ENCODE measurements at places on chromosomes 1 and 21.
A peak's percentile ranks its signal among the peaks of the same experiment; 100 is the strongest.

DNA sequence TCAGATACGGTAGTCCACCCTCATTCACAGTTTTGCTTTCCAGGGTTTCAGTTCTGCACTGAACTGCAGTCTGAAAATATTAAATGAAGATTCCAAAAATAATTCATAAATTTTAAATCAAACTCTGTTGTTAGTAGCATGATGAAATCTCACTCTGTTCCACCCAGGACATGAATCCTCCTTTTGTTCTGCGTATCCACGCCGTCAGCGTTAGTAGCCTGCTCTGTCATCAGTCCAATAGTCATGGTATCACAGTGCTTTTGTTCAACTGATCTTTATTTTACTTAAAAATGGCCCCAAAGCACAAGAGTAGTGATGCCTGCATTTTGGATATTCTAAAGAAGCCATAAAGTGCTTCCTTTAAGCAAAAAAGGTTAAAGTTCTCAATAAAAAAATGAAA is 23.9 kb downstream of the CHD1L start:
- DNase-seq = no peak

GRCh38 chr21:42381347-42381984 is 14.4 kb downstream of the TMPRSS3 start:
- DNase-seq = peak; percentile 53

- DNase-seq = no peak
Observed at GRCh38 chr21:44424608-44425306, 30.6 kb upstream of the LRRC3 start.

DNA sequence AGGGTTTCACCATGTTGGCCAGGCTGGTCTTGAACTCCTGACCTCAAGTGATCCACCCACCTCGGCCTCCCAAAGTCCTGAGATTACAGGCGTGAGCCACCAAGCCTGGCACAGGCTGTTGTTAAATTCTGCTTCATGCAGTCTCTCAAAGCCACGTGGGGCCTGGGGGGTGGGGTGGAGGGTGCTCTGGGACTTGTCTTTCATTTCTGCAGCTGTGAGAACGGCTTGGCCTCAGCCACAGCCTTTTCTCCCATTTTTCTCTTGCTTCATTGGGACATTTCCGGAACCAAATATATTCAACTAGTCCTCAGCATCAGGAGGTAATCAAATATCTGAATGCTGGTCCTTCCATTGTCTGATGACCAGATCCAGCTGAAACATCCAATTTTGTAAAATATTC is 27.6 kb upstream of the KCNE2 start:
- DNase-seq = peak; percentile 11

DNA sequence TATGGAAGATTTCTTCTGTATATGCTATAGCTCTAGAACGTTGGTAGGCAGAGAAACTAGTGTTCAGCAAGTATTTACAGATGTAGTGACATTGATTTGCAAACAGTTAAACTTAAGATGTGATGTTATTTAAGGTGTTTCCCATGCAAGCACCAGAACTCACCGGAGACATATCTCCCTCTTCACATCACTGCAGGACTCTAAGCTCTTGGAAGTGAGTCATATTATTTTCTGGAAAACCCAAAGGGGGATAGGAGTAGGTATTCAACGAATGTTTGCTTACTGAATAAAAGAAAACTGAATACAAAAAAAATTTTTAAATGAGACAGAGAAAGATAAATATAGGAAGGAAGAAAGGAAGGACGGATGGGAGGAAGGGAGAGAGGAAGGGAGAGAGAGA is 25.0 kb downstream of the RGS4 start:
- DNase-seq = no peak

DNA sequence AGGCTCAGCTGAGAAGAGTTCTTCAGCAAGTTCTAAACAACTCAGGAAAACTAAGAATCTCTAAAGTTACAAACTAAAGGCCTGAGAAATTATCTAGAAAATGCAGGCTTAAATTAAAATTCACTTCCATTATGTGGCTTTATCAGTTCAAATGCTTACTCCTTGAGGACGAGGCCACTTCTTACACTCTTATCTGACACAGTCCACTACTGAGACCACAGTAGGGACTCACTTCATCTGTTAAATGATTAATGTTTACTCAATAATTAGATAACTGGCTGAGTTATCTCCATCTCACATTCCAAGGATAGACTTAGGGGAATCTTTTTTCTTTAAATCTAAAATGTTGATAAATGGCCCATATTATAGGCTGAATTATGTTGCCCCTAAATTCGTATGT is 1.6 kb downstream of the C1orf141 start:
- no peak for DNase-seq

DNA sequence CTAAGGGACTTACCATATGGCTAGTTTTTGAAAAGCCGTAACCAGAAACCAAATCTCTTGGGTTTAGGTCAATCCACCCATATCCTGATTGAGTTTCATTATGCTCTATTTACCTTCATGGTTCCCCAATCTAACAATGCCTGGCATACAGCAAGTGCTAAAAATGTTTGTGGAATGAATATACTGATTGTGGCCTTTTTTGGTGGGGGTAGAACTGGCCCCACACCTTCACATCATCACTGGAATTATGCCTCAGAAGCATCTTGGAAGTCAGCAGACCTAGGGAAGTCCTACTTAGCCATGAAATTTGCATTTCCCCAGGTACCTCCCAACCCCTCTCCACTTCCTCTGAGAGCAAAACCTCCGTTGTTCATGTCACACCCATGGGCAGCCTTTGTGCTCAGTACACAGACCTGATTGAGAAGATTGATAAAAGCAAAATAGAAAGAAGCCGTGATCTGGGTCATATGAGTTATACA is 17.8 kb upstream of the SLAMF1 start:
- DNase-seq = no peak

- no peak for DNase-seq
Observed at GRCh38 chr1:55225228-55225627, 10.1 kb upstream of the USP24 start.

DNA sequence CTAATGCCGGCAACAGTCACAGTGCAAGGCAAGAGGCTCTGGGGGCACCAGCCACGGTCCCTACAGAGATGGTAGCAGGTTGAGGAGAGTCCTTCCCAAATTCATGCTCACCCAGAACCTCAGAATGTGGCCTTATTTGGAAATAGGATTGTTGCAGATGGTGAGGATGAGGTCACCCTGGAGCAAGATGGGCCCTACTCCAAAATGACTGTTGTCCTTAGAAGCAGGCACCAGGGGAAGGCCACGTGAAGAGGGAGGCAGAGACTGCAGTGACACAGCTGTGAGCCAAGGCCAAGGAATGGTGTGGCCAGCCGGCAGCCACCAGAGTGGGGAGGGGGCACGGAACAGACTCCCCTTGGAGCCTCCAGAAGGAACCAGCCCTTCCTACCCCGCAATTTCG is 70.8 kb upstream of the CLDN14 start:
- no peak for DNase-seq

Measured in fibroblast of pulmonary artery (primary cell).